ENCODE measurements at places on chromosomes 6 and 20. TPM values are rescaled to one million over a fixed set of nuclear protein-coding genes. Genes with fewer than 3 reads are reported as not detected.
A peak's percentile ranks its signal among the peaks of the same experiment; 100 is the strongest.

The FOXA2 gene
- total RNA-seq = not detected

The EPPIN gene
- total RNA-seq = not detected

The FOXC1 gene
- total RNA-seq = 8.3 TPM

The PCK1 gene
- total RNA-seq = not detected

The ATP6V1G2 gene
- total RNA-seq = 0.20 TPM

The PRL gene
- not detected for total RNA-seq

The FOXS1 gene
- total RNA-seq = 0.12 TPM

- DNase-seq = no peak
Measured at GRCh38 chr20:40883097-40883496, 145.5 kb upstream of the TOP1 start.

GRCh38 chr6:135555550-135555949 is 58.0 kb upstream of the AHI1 start:
- no peak for DNase-seq

DNA sequence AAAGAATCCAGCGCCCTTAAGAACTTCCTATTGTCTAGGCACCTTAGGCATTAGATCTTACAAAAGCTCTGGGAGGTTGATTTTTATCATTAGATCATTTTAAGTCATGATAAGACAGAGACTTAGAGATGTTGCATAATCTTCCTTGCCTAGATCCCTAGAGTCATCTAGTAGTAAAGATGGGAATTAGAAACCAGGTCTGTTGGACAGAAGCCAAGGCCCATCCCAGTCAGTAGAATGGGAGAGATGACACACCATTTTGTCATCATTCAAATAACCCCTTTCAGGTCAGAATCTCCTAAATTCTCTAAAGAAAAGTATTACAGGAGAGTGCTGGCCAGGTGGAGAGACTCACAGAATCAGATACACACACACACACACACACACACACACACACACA is 579.1 kb downstream of the BMP2 start:
- DNase-seq = peak; percentile 6

DNA sequence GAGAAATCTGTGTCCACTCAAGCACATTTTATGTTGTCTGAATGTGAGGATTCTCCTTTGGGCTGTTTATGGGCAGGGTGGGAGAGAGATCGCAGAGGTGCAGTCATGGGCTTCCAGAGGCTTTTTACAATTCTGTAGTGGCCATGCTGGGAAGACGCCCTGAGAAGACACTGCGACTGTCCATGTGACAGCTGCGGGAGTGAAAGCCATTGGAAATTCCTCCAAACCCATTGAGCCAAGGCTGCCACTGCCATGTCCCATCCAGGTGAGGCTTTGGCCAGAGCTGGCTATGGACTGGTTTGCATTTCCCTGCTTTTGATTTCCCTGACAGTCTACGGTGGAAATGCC is 216.9 kb upstream of the ECI2 start:
- no peak for DNase-seq

GRCh38 chr20:37314099-37314498 is 24.6 kb downstream of the MANBAL start:
- no peak for DNase-seq

DNA sequence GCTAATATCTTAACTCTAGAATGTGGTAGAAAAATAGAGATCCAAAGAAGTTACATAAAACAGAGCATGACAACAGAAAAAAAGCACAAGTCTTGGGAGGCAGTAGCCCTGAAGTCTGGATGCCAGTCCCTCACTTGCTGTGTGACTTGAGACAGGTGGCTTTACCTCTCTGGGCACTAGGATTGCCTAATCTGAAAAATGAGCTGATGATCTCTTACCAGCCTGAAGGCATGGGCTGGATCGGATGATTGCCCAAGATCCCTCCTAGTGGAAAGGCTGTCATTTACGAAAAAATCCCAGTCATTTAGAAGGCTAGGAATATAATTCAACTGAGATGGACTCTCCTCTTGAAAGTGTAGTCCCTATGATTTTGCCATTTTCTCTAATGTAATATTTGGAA is 10.9 kb upstream of the GCM1 start:
- peak; percentile 32 for DNase-seq

DNA sequence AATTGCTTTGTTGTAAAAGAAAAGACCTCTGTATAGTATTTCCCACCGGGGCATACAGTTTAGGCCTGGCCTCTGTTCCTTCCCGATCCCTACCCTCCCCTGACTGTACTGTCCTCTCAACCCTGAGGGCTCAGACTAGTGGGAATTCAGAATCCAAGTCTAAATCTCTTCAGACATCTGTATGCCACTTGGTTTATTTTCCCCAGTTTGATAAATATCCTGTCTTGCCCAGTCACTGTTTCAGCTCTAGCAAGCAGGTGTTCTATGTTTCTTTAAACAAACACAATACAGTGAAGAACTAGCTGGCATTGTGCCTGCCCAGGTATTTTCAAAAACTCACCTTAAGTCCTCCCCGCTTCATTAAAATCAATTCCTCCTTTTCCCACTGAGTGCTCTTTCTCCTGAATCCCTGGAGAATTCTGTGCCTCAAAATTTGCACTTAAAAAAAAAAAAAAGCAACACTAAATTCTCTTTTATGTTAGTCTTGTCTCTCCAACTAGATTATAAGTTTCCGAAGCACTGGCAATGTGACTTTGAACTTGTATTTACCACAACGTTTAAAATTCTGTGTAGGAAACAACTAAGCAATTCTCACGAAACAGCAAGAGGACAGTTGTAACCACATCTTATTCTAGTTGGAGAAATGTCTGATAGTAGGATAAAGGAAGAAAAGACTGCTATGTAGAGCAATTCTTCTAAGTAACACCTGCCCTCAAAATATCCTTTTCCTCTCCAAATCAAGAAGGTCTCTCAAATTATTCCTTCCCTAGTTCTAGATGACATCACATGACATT is 112.0 kb upstream of the CARMIL1 start:
- no peak for DNase-seq

DNA sequence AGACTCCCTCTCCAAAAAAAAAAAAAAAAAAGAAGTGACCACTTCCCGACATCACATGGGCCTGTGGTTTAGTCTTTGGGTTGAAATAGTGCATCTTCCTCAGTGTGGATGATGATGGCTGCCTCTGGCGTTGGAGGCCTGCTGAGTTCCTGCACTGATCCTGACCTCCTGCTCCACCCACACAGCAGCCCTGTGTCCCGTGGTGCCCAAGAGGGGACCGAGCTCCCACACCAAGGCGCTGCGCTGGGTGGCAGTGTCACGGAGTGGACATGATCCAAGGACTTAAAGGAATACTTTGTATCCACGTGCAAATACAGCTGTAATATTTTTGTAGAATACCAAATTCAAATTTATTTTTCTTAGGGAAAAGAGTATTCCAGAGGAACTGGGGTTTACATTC is 109.2 kb upstream of the PHACTR3 start:
- DNase-seq = no peak

DNA sequence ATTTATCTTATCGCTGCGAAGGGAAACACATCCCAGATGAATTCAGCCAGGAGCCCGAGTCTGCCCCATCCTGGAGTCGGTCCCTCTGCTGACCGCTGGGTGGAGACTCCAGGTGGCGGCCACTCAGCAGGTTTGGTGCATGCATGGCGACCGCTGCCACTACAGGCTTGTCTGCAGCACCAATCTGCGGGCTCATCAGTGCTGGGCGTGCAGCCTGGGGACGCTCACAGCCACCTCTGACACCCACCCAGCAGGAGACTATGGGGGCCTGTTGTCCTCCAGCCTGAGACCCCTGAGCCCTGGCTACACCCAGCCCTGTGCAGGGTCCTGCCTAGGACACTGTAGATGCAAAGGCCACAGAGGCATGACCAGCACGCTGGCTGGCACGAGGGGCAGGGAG is 40.5 kb upstream of the GATA5 start:
- peak; percentile 46 for DNase-seq

- no peak for DNase-seq
Measured at GRCh38 chr6:85065831-85066230, 301.4 kb upstream of the TBX18 start.

GRCh38 chr6:15505463-15505918 is 157.3 kb downstream of the DTNBP1 start:
- no peak for DNase-seq

- no peak for DNase-seq
Measured at GRCh38 chr20:42701948-42702347, 487.8 kb downstream of the PTPRT start.

DNA sequence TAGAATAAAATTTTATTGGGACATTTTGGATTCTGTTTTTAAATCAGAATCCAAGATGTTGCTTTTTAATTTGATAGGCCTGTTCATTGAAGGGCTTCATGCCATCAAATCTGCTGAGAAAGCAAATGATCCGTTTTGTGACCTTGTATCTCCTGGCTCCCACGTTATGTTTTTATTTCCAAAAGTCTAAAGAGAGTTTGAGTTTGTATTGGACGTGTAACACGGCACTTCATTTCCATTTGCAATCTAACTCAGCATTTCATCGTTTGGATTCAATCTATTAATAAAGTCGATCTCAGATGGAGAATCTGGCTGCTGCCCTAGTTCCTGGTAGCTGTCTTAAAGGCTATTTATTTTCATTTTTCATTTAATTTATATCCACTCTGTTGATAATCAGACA is 17.0 kb downstream of the KIF25 start:
- no peak for DNase-seq

DNA sequence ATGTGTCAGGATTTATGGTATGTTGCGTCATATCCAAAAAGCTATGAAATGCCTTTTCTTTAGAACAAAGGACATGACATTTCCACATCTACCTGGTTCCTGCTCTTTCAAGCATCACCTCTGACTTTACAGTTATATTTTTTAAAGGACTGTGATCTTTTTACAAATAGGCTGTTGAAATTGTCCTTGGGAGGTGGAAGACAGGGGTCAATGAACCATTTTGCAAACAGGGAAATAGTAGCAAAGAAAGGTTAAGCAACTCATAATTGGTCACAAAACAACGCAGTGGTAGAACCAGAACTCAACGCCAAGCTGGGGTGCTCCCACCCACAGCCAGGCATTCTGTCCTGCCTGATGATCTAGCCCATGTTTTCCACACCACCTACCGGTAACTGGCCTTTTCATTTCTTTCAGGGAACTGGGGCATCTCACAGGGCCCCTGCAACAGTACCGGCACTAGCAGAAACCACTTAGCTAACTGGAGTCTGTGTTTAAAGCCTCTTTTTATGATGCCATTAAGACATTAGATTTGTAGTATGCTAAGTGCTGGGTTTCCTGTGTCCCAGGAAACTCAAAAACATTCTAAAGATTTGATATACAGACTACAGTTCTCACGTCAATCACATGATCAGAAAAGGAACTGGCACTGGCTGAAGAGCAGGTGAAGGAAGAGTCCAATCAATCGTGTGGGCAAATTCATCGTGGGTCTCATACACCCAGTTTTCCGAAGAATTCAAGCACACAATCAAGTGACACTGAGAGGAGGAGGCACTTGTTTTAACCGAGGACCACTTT is 13.9 kb downstream of the ZNF217 start:
- peak; percentile 80 for DNase-seq
